ENCODE measurements at places on chromosomes 16 and 17.

DNA sequence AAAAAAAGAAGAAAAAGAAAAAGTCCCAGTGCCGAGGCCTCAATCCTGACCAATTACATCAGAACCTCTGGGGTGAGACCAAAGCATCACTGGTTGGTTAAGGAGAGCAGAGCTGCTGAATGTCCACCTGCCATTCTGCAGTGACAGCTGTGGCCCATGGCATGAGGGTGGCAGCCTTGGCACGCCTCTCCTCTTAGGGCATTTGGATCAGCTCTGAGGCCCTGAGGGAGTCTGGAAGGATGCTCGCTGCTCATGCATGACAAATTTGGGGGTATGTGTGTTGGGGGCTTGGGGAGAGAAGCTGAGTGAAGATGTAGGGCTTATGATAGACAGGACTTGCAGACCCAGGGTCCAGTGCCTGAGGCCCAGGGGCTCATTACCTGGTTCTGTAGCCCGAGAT lies 26.3 kb downstream of the MYLK3 start:
- no peak for DNase-seq

- peak; percentile 23 for DNase-seq
Measured at GRCh38 chr17:45997624-45998023, 1.4 kb upstream of the STH start.

- DNase-seq, result peak; percentile 93
Measured at GRCh38 chr17:44533533-44534246, 23.6 kb upstream of the FZD2 start.

DNA sequence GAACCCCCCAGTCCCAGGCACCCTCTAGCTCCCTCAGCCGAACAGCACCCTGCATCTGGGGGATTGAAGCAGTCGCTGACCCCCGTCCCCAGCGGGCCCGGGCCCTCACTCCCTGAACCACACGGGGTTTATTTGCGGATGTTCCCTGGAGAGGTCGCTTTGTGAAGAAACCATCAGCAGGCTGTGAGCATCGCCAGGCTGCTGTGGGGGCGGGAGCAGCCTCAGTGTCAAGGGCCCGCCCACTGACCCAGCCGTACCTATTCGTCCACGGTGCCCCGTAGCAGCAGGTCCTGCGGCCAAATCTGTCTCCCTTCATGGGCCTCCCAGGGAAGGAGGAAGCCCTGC lies 6.4 kb upstream of the RAB40C start:
- DNase-seq, result no peak

GRCh38 chr17:79991924-79992648 lies 43.6 kb downstream of the TBC1D16 start:
- peak; percentile 25 for DNase-seq

- DNase-seq, result no peak
Measured at GRCh38 chr17:47295037-47295873, 28.5 kb upstream of the EFCAB13 start.

DNA sequence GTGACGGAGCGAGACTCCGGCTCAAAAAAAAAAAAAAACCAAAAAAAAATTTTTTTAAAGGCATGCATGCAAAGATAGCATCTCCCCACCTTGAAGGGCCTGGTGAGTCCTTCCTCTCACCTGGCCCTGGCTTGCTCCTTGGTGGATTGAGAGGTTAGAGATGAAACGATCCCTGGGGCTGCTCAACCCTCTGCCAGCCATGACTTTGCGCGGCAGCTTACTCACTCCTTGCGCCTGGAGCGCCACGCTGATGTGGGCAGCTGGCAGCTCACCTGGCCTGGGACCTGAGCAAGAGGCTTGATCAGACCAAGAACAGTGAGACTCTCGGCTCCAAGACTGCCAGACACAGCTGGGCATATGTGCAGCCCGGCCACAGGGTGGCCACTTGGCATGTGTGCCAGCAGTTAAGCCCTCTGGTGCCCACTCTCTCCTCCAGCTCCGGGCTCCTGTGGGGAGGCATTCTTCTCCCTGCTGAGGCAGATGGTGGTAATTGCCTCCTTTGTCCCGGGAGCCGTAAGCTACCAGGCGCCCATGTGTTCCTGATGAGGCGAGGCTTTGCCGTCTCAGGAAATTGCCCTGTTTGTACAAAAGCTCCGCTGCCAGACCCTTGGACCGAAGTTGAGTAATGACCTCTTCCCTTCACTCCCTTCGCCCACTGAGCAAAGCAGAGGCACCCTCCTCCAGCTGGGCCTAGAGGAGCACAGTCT lies 5.1 kb upstream of the EVPL start:
- no peak for DNase-seq

- no peak for DNase-seq
Measured at GRCh38 chr17:56577843-56578204, 15.7 kb upstream of the NOG start.

GRCh38 chr16:85998868-85999729 lies 100.1 kb downstream of the IRF8 start:
- DNase-seq, result no peak

GRCh38 chr16:73912281-73912680 lies 384.3 kb upstream of the PSMD7 start:
- no peak for DNase-seq

- no peak for DNase-seq
Measured at GRCh38 chr17:10631701-10632100, 25.4 kb downstream of the MYH3 start.

DNA sequence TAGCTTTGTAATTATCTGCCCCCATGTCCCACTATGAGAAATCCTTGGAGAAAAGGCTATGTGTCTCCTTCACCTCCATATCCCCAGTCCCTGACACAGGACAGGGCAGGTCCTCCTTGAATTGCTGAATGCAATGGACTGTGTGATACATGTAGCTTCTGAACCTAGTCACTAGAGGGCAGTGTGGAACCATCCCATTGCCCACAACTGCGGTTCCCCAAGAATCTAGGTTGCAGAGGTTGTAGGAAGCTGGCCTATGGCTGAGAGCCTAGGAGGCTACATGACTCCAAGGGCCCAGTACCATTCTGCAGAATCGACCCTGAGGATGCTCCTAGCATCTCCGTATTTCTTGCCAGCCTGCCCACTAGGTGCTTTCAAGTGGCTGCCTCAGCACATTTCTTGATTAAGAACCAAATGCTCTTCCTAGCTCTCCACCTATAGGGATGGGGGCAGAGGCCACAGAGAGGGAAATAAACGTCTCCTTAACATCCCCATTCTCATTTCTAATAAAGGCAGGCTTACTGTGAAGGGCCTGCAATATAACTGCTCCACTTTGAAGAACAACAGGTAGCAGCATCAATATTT lies 394.0 kb downstream of the CA10 start:
- peak; percentile 74 for DNase-seq

DNA sequence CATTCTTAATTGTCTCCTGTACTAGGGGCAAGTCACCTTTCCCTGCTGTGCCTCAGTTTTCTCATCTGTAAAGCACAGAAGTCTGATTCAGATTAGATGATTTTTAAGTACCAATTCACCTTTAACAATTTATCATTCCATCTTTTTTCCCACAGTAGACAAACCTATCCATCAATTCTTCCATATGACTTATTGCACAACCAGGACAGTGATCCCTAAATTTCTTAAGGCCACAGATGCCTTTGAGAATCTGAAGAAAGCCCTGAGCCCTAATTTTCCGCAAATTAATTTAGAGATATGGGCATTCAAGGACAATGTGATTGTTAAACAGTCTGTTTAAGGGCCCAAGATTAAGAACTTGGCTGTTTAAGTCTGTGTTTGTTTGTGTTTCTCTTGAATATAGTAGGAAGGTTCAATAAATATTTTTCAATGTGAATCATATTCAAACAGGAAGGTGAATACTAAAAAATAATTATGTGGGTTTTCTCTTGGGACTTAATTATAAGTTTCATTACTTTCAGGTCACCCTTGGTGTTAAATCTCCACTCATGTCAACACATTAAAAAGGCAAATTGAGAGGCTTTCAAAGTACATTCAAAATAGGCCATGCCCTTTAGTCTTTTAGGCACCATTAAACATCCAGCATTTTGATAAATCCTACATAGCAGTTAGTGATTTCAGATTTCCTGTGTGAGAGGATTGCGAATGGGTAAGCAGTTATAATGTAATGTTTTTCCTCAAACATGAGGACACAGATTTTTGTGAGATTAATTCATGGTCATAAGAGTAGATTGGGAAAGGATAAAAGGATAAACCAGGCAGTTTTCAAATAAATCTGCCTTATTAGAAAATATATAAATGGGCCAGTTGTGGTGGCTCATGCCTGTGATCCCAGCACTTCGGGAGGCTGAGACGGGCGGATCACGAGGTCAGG lies 34.9 kb upstream of the MMD start:
- DNase-seq, result no peak

DNA sequence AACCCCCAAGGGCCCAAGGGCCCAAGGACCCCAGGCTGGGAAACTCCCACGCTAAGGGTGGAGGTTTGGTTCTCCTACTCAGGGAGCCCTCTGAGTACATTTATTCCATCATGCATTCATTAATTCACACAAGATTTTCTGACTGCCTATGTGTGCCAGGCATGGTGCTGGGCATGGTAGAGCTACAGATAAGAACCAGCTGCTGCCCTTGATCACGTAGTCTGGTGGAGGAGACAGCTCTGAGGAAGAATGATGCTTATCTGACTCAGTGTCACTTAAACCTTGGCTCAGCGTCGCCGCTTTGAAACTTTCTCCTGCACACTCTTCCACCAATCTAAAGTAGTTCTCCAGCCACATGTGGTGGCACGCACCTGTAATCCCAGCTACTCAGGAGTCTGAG lies 3.6 kb upstream of the ARL4D start:
- no peak for DNase-seq

GRCh38 chr17:78781104-78781892 lies 775 bp downstream of the CYTH1 start:
- peak; percentile 23 for DNase-seq

- no peak for DNase-seq
Measured at GRCh38 chr16:2425008-2425518, 4.2 kb upstream of the CCNF start.

- DNase-seq, result peak; percentile 5
Measured at GRCh38 chr16:49441366-49441780, 67.8 kb downstream of the C16orf78 start.

DNA sequence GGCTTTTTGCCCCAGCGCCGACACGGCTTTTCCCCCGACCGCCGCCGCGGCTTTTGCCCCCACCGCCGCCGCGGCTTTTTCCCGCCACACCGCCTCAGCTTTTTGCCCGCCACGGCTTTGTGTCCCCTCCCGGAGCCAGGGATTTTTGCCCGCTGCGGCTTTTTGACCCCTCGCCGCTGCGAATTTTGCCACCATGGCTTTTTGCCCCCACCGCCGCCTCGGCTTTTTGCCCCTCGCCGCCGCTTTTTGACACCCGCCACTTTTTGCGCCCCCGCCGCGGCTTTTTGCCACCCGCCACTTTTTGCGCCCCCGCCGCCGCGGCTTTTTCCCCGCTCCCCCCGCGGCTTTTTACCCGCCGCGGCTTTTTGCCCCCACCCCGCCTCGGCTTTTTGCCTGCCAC lies 1342.5 kb downstream of the TP53TG3F start:
- no peak for DNase-seq

DNA sequence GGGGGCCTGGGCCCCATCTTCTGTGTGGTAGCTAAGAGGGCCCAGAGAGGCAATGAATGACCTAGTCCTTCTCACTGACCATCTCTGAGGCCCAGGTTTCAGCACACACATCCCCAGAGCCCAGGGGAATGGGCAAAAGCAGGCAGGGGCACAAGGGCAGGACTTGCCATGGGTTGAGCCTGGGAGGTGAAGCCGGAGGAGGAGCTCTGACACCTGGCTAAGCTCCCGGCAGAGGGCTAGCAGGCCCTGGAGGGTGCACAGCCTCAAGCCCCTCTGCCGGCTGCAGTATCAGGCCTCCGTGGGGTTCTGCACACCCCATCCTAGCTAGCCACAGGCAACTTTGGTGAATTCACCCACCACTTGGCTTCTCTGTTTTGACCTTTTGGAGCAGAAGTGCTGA lies 5.3 kb downstream of the SRCIN1 start:
- DNase-seq, result no peak

DNA sequence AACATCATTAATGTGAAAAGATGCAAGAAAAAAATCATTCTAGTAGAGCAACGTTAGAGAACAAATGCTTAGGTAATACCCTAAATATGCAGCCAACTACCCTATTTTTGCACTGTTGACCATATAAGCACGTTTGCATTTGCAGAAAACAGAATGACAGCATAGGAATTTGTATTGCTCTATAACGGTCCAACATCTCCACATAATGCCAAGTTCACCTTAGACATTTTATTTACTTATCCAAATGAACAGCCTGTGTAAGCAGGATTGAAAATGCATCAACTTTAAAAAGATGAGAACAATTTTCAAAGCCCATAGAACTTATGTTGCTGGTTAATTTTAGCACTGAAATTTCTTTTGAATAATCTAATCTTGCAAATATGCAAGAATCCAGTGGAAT lies 19.1 kb upstream of the RSL1D1 start:
- DNase-seq, result peak; percentile 30

GRCh38 chr16:75227361-75228142 lies 8.8 kb downstream of the CTRB1 start:
- DNase-seq, result no peak

DNA sequence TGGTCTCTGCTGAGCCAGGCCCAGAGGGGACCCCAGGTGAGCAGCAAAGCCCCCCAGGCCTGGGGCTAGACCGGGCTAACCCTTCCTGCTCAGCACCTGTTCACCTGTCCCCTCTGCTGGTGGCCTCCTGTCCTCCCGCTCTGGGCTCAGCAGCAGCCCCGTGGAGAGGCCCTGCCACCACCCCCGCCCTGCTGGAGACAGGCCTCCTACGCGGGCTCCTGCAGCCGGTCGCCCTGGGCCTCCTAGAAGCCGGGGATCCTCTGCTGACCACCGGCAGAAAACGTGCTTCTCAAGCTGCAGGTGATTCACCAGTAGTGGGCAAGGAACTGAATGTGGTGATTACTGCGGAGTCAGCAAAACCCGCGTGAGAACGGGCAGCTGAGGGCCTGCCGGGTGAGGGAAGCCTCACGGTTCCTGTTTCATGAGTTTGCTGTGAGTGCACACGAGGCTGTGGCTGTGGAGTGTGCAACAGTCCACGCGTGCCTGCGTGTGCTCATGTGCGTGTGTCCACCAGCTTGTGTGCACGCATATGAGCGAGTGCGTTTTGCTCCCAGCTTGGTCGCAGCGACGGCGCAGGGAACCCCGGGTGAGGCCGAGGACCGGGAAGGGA lies 792 bp downstream of the SECTM1 start:
- DNase-seq, result peak; percentile 59

GRCh38 chr17:28864991-28865849 lies 10.4 kb downstream of the ERAL1 start:
- no peak for DNase-seq

- no peak for DNase-seq
Measured at GRCh38 chr16:30983289-30983889, 1.6 kb upstream of the HSD3B7 start.

DNA sequence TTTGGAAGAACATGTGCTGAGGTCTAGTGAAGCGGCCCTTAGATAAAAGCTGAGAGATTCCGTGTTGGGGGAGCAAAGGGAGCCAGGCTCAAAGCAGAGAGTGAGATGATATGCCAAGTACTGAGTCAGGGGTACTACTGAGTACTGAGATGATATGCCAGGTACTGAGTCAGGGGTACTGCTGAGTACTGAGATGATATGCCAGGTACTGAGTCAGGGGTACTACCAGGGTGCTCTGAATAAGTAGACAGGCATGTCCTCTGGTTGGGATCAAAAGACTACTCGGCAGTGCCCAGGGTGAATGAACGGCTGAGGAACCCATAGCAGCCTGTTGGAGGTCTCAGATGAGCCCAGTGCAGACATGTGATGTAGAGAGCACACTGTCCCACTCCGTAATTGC lies 239.0 kb downstream of the SOX9 start:
- no peak for DNase-seq
